ENCODE measurements at places on chromosomes 1 and 21.

DNA sequence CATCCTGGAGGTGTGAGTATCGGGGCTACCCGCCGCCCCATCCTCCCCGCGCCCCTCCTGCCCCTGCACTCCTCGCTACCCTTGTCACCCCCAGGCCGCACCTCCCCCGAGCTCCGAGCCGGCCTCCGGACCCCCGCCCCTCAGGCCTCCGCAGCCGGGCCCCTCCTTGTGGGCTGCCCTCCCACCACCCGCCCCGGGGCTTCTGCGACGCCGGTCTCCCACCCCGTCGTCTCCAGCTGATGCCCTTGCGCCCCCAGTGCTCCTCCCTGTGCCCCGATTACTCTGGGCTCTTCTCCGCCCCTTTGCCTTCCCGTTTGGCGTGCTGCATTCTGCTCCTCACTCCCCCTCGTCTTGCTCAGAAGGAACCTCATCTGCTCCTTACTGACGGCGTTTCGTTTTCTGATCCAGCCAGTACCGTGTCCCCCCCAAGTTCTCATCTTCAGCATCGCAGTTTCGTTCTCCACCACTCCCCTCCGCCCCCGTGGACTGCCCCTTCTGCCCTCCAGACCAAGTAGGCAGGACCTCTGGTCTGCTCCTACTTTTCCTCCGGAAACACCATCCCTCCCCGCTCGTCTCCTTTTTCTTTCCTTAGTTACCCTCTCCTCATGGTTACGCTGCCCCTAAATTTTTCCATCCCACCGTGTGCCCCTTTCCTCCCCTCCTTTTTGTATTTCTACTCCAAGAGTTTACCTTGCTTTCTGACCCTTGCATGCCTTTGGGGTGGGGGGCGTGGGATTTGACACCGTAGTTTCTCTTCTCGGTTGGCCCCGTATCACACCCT lies 841 bp downstream of the SNX27 start:
- no peak for DNase-seq

DNA sequence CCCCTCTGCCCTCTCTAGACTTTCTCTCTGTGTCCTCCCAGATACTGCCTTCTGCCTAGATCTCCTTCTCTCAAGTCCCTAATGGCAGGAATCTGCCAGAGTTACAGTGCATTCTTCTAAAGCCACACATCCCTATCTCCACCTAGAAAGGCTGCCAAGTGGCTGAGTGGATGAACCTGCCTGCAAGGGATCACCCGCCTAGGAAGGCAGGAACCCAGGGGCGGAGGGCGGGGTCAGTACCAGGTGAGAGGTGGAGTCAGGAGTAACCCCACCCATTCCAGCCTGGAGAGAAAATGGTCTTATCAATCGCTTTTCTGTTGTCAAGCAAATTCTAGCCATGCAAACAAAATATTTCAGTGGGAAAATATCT lies 60.8 kb downstream of the BCAR3 start:
- DNase-seq, result no peak

GRCh38 chr1:178599745-178600144 lies 86.8 kb downstream of the TEX35 start:
- no peak for DNase-seq

DNA sequence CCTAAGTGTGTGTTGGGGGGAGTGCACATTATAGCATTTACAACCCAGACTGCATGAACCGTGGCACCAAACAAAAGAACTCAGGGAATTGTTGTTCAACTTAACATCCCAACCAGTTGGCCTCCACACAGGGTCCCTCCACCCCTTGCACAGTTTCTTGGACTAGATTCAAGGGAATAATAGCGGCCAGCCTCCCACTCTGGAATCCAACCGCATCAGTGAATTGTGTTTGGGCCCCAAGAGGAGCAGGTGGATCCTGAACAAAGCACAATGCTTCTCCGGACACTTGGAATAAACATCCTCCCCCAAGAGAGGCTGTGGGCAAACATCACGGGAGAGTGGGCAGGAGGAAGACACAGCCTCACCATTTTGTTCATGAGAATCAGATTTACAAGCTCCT lies 18.2 kb downstream of the CD34 start:
- no peak for DNase-seq

GRCh38 chr1:224489534-224490365 lies 55.2 kb upstream of the WDR26 start:
- no peak for DNase-seq

DNA sequence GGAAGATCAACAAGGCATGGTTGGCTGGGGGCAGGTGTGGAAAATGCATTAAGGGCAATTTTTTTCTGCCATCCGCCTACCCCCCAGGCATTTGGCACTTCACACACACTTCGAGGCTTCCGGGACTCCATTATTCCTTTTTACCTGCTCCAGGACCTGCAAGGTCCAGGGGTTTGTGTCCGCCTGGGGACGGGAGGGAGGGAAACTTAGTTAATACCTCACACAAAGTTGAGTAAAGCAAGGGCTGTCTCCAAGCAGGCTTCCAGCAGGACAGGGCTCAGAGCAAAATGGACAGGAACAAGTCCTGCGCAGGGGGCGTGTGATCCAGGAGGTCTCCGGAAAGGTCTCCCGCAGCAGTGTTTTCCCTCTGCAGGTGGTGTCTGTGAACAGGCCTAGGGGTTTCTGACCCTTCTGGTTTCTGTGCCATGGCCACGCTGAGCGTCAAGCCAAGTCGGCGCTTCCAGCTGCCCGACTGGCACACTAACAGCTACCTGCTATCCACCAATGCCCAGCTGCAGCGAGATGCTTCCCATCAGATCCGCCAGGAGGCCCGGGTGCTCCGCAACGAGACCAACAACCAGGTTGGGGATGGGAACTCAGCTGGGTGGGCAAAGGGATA lies 712 bp downstream of the TEKT2 start:
- DNase-seq, result no peak

GRCh38 chr1:153958961-153959260 lies 499 bp upstream of the CRTC2 start:
- no peak for DNase-seq
